ENCODE measurements at places on chromosomes 7 and 10. TPM values are rescaled to one million over a fixed set of nuclear protein-coding genes. Genes with fewer than 3 reads are reported as not detected.

DNA sequence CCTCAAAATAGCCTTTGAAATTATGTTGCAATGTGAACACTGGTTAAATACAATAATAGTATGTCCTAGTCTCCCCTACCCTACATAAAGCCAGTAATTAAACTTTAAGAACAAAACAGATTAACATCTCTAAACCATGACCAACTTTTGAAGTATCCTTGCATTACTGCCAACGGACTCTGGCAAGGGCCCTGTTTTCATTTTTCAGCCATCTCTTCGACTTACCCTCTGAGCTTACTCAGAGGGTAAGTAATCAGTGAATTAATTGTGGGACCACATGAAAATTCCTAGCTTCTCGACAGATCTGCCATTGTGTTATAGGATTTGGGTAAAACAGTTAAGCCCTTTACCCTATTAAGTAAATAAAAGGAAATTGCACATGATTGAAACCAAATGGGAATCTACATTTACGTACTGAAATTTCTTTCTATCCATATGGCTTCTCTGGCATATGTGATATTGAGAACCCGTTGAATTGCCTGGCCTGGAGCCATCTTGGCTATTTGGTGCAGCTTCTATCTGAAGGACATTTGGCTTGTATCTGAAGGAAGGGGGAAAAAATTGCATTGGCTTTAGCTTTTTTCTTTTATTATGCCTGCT lies 39.6 kb downstream of the DYNC1I1 start:
- no peak overlapping the region for H3K27ac ChIP-seq
- no peak for DNase-seq
- H3K36me3 ChIP-seq = no peaks in the 10 kb centered on the region

- H3K27me3 ChIP-seq = no peaks in the 10 kb centered on the region
- H3K4me1 ChIP-seq = peaks cover 23% of the 10 kb centered on the region
- H3K4me3 ChIP-seq = no peak overlapping the region
- DNase-seq = no peak
- no peaks in the 10 kb centered on the region for H3K36me3 ChIP-seq
Observed at GRCh38 chr7:28183627-28184026, 3.0 kb upstream of the JAZF1 start.

- H3K27ac ChIP-seq = no peak overlapping the region
- H3K27me3 ChIP-seq = no peaks in the 10 kb centered on the region
- H3K36me3 ChIP-seq = no peaks in the 10 kb centered on the region
Observed at GRCh38 chr10:86359111-86359510, 7.5 kb downstream of the GRID1 start.

DNA sequence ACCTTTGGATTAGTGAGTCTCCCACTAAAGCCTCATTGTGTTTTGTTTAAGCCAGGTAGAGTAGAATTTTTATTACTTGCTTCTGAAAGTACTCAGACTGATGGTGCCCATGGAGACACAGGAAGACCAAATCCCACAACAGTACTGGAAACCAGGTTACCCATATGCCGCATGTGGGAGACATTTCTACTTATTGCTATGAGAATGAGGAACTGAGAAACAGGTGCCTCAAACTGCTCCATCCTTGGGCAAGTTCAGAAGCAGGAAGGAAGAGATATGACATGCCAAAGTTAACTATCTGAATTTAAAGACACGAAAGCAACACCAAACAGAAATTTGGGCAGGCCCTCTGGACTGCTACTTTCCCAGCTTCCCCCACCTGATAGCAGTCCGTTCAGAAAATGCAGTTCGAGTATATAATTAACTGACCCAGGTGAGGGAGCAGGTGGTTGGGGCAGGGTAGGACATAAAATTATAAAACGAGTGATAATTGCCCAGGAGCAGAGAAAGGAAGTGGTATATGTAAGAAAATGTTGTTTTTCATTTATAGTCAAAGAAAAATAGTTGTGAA lies 382.3 kb upstream of the MTPN start:
- DNase-seq = no peak
- no peak overlapping the region for H3K27ac ChIP-seq
- no peak overlapping the region for H3K4me3 ChIP-seq
- no peaks in the 10 kb centered on the region for H3K4me1 ChIP-seq
- H3K36me3 ChIP-seq = no peaks in the 10 kb centered on the region
- H3K27me3 ChIP-seq = no peaks in the 10 kb centered on the region

GRCh38 chr7:22579961-22580360 lies 80.0 kb upstream of the STEAP1B start:
- no peaks in the 10 kb centered on the region for H3K36me3 ChIP-seq
- no peak overlapping the region for H3K4me3 ChIP-seq
- H3K4me1 ChIP-seq = peaks cover 17% of the 10 kb centered on the region
- DNase-seq = no peak

DNA sequence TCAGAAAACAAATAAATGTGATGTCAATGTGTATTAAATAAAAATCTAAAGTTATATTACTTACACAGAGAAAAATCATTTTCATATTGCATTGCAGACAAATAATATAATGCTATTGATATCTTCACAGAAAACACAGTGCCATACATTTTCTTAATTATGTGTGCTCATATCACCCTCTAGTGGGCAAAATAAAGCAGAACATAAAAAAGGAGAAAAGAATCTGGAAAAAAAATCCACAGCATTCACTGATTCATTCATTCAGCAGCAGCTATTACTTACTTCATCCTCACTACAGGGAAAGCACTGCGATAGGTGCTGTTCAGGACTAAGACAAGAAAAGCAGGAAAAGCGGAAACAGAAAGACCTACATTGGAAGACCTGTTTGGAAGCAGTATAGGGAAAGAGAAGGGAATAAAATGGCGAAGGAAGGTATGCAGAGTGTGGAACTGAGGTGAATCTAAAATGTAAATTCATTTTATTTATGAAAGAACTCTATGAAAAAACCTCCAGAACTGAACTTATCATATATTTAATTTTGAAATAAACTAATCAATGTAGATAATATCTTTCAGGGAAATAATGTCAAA lies 73.2 kb downstream of the POT1 start:
- no peaks in the 10 kb centered on the region for H3K36me3 ChIP-seq
- no peak overlapping the region for H3K27ac ChIP-seq
- no peak overlapping the region for H3K4me3 ChIP-seq
- no peaks in the 10 kb centered on the region for H3K4me1 ChIP-seq
- H3K27me3 ChIP-seq = no peaks in the 10 kb centered on the region

IRF5 gene
- total RNA-seq = 15.0 TPM

- no peaks in the 10 kb centered on the region for H3K36me3 ChIP-seq
- no peak overlapping the region for H3K27ac ChIP-seq
- H3K4me3 ChIP-seq = no peak overlapping the region
Observed at GRCh38 chr10:130338636-130339024, 202.4 kb downstream of the GLRX3 start.

DNA sequence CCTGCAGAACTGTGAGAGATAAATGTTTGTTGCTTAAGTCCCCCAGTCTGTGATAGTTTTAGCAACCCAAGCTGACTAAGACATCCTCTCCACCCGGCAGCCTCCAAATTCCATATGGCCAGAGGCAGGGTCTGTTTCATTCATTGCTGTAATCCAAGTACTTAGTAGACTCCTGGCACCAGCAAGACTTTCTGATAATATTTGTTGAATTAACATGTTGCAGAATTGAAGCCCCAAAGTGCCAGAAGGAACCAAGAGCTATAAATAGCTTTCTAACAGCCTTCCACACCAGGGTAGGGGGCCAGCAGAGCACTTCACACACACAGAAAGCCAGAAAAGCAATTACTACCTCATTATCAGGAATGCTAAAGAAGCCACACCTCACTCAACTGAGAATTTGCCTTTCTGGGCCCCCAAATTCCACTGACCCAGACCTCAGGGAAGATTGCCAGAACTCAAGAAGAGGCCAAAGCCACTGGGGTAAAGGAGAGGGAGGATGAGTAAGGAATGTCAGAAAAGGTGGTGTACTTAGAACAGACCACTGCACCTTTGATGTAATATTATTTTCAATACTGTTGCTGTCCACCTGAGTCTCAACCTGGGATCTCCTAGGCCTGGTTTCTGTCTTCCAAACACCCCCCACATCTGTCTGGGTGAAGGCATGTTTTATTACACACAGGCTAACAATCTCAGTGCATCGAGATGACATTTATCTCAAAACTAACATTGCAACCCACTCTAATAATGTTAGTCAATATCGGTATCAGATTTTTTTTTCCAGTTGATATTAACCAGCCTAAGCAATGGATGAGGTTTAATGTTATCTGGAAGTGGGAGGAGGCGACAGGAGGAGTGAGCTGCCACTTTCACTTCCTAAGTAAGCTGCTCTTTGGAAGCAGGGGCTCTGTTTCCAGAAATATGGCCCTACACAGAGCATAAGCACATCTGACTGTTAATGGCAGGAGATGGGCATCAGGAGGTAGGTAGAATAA lies 5.5 kb downstream of the NOD1 start:
- H3K4me3 ChIP-seq = no peak overlapping the region
- H3K27ac ChIP-seq = peak overlapping the region; percentile 80
- DNase-seq = no peak
- no peaks in the 10 kb centered on the region for H3K27me3 ChIP-seq

- no peaks in the 10 kb centered on the region for H3K4me1 ChIP-seq
- H3K36me3 ChIP-seq = no peaks in the 10 kb centered on the region
- H3K4me3 ChIP-seq = no peak overlapping the region
- no peak for DNase-seq
Observed at GRCh38 chr7:108385834-108386422, 70.3 kb downstream of the NRCAM start.

- H3K36me3 ChIP-seq = no peaks in the 10 kb centered on the region
- H3K27me3 ChIP-seq = no peaks in the 10 kb centered on the region
- no peaks in the 10 kb centered on the region for H3K4me1 ChIP-seq
Observed at GRCh38 chr7:44650242-44650641, 43.8 kb downstream of the OGDH start.

GRCh38 chr10:10392511-10392910 lies 625.2 kb upstream of the CELF2 start:
- DNase-seq = no peak
- H3K4me1 ChIP-seq = no peaks in the 10 kb centered on the region
- H3K4me3 ChIP-seq = no peak overlapping the region
- H3K27ac ChIP-seq = no peak overlapping the region
- no peaks in the 10 kb centered on the region for H3K36me3 ChIP-seq

- H3K27me3 ChIP-seq = no peaks in the 10 kb centered on the region
- DNase-seq = no peak
- no peak overlapping the region for H3K4me3 ChIP-seq
- no peak overlapping the region for H3K27ac ChIP-seq
- H3K36me3 ChIP-seq = no peaks in the 10 kb centered on the region
Observed at GRCh38 chr10:98340261-98340939, 72.4 kb upstream of the LOXL4 start.

DNA sequence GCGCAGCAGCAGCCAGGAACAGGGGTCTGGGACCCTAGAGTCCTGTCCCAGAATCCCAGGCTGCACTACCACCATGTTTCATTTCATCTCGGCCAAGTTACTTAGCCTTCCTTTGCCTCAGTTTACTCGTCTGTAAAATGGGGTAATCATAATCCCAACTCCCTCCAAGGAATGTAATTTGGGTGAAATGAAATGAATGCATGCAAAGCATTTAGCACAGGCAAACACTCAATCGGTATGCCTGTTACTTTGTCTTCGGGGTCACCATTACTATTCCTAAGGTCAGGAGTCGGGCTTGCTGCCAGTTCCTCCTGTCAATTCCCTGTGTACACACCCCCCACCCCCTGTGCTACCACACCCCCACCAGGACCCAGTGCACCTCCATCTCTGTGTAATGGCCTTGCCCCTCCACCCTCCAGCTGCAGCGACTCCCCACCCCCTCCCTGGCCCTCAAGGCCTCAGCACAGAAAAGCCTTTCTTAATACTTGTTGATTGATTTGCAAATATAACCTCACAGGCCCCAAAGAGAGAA lies 1.7 kb downstream of the TNS3 start:
- H3K27ac ChIP-seq = peak overlapping the region; percentile 14
- H3K4me1 ChIP-seq = peaks cover 60% of the 10 kb centered on the region
- H3K27me3 ChIP-seq = no peaks in the 10 kb centered on the region
- no peaks in the 10 kb centered on the region for H3K36me3 ChIP-seq
- H3K4me3 ChIP-seq = peak overlapping the region; percentile 68
- no peak for DNase-seq

- DNase-seq = no peak
- no peaks in the 10 kb centered on the region for H3K27me3 ChIP-seq
- H3K27ac ChIP-seq = no peak overlapping the region
- no peaks in the 10 kb centered on the region for H3K4me1 ChIP-seq
- no peaks in the 10 kb centered on the region for H3K36me3 ChIP-seq
- no peak overlapping the region for H3K4me3 ChIP-seq
Observed at GRCh38 chr7:38736138-38736537, 105.0 kb upstream of the AMPH start.

FGFBP3 gene
- 0.74 TPM for total RNA-seq

DNA sequence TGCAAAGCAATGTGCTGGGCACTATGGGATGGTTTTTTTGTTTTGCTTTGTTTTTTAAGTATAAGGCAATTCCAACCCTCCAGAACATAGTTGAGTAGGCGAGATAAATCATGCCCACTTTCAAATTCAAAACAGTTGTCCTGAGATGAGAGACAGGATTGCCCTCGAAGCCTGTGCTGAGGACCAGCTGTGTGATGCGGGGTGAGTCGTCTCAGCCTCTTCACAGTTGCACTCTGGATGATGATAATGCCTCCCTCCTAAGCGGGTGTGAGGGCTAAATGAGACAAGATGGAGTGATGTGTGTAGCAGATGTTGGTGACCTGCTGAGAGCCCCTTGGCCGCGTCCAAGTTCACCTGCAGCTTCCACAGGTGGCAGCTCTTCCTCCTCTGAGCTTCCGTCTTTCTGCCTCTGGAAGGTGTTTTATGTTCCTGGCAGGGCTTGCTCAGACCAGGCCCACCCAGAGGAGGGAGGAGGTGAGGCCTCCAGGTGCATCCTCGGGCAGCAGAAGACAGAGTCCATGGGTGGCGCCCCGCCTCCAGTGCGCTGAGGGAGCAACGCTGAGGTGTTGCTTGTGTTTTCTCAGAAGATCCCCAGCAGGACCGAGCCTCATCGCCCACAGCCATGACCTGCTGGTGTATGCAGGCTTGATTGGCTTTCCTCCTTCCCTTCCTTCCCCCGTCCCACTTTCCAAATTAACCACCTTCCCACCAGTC lies 30.6 kb downstream of the ECHDC3 start:
- H3K4me1 ChIP-seq = no peaks in the 10 kb centered on the region
- no peak for DNase-seq
- no peaks in the 10 kb centered on the region for H3K36me3 ChIP-seq
- H3K27ac ChIP-seq = no peak overlapping the region
- H3K27me3 ChIP-seq = no peaks in the 10 kb centered on the region

ZNF804B gene
- total RNA-seq = not detected

UPK3BL2 gene
- total RNA-seq = 9.8 TPM

- no peak overlapping the region for H3K4me3 ChIP-seq
- peak overlapping the region; percentile 48 for H3K27ac ChIP-seq
- peaks cover 30% of the 10 kb centered on the region for H3K4me1 ChIP-seq
- H3K36me3 ChIP-seq = no peaks in the 10 kb centered on the region
- DNase-seq = no peak
Observed at GRCh38 chr7:17370901-17371585, 72.6 kb downstream of the AHR start.

DNA sequence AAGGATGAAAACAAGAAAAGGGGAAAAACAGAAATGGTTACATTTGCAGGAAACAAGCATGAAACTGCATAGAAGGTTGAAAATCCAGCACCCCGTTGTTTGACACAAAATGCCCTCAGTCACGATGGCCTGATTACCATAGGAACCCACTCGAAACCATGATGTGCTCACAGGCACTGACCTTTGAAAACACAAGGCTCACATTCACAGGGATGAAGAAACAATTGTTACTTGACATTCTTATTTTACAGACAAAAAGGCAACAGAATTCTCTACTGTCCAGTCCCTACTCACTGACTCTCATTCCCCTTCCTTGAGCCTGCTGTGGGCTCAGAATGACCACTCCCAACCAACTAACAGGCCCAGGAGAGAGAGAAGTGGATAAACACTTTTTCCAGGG lies 131.4 kb upstream of the PDLIM1 start:
- DNase-seq = no peak
- no peak overlapping the region for H3K4me3 ChIP-seq
- no peaks in the 10 kb centered on the region for H3K27me3 ChIP-seq
- H3K36me3 ChIP-seq = no peaks in the 10 kb centered on the region
- H3K27ac ChIP-seq = no peak overlapping the region
- no peaks in the 10 kb centered on the region for H3K4me1 ChIP-seq

ZNF487 gene
- total RNA-seq = 4.2 TPM
